ENCODE measurements at places on chromosomes 5 and 9.

GRCh38 chr5:96317945-96318344 is 115.1 kb downstream of the PCSK1 start:
- no peak for DNase-seq

- no peak for DNase-seq
These were observed 470.6 kb downstream of the PRDM9 start for GRCh38 chr5:23977997-23978396.

GRCh38 chr9:16773116-16773515 is 97.4 kb downstream of the BNC2 start:
- DNase-seq, result no peak

DNA sequence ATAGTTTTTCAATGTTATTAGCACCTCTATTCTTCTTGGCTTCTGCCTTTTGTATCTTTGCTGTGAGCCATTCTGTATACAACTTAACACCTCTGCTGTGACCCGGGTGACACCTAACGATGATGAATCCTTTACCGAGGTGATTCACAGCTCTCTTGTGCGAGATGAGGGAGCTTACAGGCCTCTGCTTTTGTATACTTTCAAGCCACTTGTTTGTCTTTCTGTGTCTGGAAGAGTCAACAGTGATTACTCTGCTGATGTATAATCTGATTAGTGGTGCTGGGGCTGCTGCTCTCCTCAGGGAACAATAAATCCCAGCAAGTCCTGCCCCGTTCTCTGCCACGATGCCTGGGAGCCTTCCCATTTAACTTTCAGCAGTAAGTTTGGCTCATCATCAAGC is 442.9 kb upstream of the SGCD start:
- DNase-seq, result no peak

DNA sequence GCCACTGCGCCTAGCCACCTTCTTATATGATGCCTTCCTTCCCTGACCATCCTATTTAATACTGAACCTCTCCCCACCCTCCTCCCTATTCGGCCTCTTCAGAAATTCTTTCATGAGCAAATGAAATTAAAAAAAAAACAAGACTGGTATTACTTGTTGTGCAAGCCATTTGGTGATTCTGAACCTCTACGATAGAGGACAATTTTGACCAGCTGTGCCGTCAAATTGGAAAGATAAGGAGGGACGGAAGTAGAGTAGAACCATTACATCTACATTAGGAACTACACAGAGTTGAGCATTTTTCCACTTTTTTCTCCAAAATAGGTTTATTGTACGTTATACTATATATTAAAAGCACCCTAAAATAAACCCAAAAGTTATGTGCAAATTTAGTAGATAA is 2.9 kb downstream of the DHX29 start:
- no peak for DNase-seq

DNA sequence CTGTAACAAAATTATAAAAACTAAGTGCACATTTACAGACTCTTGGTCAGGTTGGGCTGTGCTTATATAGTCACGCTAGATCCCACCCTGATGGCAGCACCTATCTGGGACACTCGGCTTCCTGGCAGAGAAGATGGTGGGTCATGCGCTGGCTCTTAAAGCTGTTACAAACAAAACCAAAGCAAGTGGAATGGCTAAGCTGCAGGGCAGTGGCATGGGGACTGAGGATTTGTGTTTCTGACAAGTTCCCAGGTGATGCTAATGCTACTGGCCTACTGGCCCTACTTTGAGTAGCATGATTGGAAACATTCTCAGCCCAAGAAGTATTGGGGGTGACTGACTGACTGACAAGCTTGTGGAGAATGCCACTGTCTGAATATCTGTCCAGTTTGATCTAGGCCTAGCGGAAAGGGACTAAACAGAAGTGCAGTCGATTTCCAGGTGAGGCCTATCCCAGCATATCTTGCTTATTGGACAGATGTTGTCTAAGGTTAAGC is 8.3 kb downstream of the BTF3 start:
- DNase-seq, result no peak

DNA sequence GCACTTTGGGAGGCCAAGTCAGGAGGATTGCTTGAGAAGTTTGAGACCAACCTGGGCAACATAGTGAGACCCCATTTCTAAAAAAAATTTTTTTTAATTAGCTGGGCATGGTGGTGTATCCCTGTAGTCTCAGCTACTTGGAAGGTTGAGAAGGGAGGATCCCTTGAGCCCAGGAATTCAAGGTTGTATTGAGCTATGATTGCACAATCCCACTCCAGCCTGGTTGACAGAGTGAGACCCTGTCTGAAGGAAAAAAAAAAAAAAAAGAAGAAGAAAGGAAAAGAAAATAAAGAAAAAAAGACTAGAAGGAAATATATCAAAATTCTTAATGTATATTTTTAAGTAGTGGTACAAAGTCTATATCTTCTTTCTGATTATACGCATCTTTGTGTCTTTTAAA is 28.8 kb upstream of the PCDHB1 start:
- DNase-seq, result no peak

DNA sequence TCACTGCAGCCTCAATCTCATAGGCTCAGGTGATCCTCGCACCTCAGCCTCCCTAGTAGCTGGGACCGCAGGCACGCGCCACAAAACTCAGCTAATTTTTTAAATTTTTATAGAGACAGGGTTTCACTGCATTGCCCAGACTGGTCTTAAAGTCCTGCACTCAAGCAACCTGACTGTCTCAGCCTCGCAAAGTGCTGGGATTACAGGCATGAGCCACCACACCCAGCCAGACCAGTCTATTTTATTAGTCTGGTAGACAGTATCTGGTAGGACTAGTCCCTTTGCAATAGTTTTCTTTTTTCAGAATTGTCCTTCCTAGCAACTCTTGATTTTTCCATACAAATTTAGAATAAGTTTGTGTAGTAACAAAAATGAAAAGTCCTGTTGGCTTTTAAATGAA is 14.1 kb upstream of the GPR150 start:
- DNase-seq, result no peak

DNA sequence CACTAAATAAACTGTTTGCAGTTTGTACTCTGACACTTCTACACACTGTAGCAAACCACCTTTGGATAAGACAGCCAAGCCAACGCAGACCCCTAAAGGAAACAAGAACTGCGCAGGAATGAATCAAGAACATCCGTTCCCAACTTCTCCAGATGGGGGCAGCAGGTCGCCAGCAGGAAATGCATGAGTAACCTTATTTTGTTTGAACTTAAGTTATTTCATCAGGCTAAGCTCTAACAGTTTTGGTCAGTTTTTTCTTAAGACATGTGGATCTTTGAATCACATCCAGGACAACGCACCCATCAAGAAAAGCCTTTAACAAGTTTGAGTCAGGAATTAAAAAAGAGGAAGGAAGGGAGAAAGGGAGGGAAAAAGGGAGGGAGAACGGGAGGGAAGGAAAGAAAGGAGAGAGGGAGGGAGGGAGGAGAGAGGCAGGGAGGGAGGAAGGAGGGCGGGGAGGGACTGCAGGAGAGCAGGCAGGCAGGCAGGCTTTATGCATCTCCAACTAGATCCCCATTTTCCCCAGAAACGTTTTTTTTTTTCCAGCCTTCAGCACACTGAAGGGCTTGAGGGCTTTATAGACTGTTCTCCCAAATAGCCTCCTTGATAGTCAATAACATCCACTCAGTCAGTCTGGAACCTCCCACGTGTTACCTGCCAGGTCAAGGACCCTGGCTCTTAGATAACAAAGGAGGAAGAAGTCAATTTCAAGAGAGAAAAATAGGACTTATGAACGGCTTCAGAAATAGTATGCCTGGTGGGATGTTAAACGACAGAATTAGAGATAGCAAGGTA is 22.2 kb downstream of the BHMT start:
- peak; percentile 27 for DNase-seq

DNA sequence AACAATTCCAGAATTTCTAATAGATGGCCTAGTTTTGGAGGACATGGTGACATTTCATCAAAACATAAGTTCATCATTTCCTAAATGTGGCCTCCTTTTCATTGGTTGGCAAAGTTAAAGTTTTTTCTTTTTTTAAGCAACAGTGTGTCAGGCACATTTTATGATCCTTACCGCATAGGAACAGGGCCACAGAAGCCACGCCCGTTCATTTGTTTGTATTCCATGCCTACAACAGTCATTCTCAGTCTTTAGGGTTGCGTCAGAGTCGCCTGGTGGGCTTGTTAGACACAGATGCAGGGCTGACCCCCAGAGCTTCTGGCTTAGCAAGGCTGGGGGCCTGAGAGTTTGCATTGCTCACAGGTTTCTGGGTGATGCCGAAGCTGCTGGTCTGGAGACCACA is 130.2 kb downstream of the HSD17B3 start:
- DNase-seq, result no peak

GRCh38 chr5:19104948-19105347 is 883.1 kb downstream of the CDH18 start:
- DNase-seq, result no peak

DNA sequence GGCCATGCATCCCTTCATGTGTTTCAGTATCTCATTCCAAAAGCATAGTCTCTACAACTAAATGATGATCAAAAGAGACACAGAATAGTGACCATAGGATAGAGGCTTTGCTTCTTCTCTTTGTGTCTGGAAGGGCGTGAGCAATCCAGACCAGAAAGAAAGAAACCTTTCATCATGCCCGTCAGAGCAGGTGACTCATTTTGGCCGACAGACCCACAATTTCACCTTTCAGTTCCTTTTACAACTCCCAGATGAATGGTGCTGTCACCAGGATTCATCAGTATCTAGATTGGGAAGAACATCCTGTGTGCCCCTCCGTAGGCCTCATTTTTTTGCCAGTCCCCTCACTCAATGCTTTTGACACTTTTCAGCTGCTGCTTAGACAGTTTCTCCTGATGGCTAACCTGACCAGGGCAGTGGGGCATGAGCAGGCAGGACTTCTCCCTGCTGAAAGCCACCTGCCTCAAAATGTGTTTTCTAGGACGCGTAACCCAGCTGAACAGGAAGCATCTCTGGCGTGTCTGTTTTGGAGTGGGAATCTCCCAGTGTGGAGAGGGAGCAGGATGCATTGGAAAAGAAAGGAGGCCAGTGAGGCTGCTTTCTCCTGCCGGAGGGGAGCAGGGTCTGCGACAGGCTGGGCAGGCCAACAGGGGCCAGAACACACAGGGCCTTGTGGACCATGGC is 21.2 kb downstream of the ABLIM3 start:
- DNase-seq, result no peak
